ENCODE measurements at places on chromosomes 4 and X. TPM values are rescaled to one million over a fixed set of nuclear protein-coding genes. Genes with fewer than 3 reads are reported as not detected.

The AMOT gene
- total RNA-seq, result not detected

The CRMP1 gene
- 3.6 TPM for total RNA-seq

The MND1 gene
- 12.3 TPM for total RNA-seq

The DAPP1 gene
- total RNA-seq, result not detected

The UGT2B15 gene
- total RNA-seq, result 0.08 TPM

The PLXNA3 gene
- 16.2 TPM for total RNA-seq

The PSAPL1 gene
- total RNA-seq, result 0.15 TPM

The TRIM2 gene
- 0.59 TPM for total RNA-seq

The TEX13D gene
- total RNA-seq, result not detected

The HTR2C gene
- total RNA-seq, result not detected

The EOLA2 gene
- total RNA-seq, result 55.9 TPM

The CT45A10 gene
- 0.22 TPM for total RNA-seq

The CCSER1 gene
- not detected for total RNA-seq
